Esophagus squamous epithelium (tissue), 5 donors: ENCODE measurements at places on chromosomes 1 and 21. TPM values are rescaled to one million over a fixed set of nuclear protein-coding genes. Genes with fewer than 3 reads are reported as not detected.

DNA sequence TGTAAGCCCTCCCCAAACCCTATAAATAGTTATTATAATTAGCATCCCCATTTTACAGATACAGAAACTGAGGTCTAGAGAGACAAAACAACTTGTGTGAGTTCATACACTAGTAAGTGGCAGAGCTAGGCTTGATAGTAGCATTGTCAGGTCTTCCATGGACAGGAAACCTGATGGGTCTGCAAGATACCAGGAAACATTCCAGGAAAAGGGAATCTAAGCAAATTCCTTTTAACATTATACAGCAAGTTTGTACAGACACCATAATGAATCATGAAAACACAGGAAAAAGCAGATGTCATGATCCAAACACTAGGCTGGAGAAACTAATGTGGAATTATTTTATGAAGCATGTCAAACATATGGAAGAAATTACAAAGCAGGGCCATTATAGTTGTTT lies 89.1 kb upstream of the KCNK2 start:
- DNase-seq: no peak

- no peak for DNase-seq
Measured at GRCh38 chr1:45772971-45773370, 22.5 kb upstream of the IPP start.

- DNase-seq: no peak
Measured at GRCh38 chr1:220182656-220183055, 88.7 kb downstream of the IARS2 start.

GRCh38 chr1:107785496-107786202 lies 179.3 kb downstream of the VAV3 start:
- no peak for DNase-seq

DNA sequence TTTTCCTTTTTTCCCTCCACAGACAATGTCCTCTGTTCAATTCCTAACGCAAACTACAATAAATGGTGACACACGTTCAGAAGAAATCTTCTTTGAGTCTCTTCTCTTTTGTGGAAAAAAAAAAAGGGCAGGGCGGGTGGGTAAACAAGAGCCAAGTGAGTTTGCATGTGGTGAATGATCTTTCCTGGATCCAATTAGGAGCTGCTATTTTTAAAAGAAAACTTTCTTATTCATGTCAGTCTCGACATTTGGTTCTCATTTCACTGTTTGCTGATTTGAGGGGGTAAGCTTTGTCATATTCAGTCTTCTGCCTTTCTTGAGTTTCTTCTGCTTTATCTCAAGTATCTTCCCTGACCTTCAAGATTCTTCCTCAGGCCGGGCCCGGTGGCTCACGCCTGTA lies 29.2 kb upstream of the KIF1B start:
- no peak for DNase-seq

DNA sequence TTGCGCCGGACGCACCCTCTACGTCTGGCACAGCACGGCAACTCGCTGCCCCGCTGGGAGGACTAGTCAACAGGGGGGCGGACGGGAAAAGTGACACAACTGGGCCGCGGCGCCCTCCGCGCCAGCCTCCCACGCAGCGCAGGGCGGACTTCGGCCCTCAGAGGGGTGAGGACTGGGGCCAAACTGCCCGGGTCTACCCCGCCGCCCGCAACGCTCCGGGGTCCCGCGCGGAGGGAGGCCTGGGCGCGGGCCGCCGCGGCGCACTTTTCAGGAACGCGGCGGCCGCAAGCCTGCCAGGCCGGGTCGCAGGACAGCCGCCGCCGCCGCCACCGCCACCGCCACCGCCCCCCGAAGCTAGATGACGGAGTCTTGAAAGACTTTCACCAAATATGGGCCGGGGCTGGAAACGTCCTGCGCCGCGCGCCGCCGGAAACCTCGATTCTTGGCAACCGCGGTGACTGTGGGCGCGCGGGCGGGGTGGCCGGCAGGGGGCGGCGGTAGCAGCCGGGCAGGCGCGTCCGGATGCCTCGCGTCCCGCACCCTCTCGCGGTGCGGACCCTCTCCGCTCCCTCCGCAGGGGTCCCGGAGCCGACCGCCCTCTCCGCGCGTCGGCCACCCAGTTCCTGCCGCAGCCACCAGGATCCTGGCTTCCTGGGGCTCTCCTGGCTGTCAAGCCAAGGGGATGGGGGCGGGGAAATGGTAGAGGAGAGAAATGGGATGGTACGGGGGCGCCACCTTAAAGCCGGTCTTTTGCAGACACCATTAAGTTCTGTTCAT lies 3.7 kb upstream of the CCN1 start:
- no peak for DNase-seq

DNA sequence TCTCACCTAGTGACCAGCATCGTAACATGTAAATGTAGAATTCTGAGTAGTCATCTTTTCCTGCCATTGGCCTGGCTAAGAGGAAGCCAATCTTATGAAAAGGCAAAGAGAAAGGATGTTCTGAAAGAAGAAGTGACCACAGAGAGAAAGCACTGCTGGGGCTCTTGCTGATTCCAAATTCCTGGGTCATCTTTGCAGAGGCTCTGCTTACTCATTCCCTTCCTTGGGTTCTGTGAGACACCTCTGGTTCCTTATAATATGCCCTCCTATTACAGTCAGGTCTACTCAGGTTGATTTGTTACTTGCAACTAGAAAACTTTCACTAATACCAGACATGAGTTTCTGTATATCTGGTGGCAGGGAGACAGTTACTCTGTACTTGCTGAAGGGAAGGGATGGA lies 198.8 kb upstream of the C8B start:
- DNase-seq: no peak

DNA sequence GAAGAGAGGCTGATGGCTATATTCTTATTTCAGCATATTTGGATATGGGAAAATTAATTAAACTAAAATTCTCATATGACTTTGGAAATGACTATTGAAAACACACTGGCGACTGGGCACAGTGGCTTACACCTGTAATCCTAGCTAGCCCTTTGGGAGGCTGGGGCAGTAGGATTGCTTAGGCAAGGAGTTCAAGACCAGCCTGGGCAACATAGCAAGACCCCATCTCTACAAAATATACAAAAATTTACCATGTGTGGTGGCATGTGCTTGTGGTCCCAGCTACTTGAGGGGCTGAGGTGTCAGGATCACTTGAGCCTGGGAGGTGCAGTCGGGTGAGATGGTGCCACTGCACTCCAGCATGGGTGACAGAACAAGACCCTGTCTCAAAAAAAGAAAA lies 26.2 kb downstream of the HS2ST1 start:
- DNase-seq: no peak

DNA sequence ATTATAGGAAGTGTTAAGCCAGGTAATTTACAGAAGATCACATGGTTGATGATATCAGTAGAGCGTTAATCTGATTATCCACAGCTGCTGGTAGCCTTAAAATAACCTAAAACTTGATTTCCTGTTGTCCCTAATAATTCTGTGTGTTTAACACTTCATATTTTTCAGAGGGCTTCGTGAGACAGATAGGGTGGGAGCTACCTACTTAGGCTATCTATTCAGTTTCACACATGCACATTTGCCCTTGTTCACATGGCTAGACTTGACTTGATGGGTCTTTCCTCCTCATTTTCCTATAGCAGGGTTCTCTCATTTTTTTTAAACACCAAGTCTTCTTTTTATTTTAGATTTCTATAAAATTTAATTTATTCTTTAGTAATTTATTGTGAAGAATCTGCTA lies 11.0 kb downstream of the BACH1 start:
- DNase-seq: no peak

DNA sequence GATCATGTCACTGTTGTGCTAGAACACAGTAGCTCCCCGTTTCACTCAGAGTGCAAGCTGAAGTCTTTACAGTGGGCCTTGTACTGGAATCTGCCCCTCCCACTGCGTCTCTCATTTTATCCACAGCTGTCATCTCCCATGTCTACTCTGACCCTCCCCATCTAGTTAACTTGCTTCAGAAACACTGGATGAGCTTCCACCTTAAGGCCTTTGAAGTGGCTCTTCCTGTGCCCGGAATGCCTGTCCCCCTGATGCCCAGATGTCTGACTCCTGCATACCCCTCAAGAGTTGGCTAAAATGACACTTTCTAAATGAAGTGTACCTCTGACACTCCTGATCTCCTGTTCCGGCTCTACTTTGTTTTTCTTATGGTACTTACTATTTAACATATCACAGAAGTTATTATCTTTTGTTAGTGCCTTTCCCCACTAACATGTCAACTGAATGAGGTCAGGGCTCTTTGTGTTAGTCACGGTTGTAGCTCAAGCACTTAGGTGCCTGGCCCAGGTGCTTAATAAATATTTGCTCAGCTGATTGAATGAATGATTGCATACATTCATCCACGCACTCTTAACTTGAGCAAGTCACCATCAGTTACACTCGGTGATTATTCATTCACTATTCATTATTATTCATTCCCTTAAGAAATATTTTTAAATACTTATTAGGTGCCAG lies 13.3 kb downstream of the ARV1 start:
- DNase-seq: no peak

GRCh38 chr1:65407877-65408276 lies 12.6 kb upstream of the LEPR start:
- DNase-seq: no peak

DNA sequence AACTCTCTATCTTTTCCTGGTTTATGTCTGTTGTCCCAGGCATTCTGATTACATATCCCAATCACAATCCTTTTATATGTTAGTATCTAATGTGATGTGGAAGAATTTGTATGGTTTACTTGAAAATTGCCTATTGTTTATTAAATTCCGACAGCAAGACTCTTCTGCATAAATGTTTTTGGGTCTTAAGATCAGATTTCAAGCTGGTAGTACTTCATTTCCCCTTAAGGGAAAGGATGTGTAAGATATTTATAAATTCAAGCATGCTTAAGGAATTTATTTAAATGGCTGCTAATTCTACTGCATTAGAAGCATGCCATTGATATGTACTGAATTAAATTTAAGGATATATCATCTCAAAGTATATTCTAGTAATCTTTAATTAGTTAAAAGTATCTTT lies 20.4 kb upstream of the GPR88 start:
- DNase-seq: no peak

DNA sequence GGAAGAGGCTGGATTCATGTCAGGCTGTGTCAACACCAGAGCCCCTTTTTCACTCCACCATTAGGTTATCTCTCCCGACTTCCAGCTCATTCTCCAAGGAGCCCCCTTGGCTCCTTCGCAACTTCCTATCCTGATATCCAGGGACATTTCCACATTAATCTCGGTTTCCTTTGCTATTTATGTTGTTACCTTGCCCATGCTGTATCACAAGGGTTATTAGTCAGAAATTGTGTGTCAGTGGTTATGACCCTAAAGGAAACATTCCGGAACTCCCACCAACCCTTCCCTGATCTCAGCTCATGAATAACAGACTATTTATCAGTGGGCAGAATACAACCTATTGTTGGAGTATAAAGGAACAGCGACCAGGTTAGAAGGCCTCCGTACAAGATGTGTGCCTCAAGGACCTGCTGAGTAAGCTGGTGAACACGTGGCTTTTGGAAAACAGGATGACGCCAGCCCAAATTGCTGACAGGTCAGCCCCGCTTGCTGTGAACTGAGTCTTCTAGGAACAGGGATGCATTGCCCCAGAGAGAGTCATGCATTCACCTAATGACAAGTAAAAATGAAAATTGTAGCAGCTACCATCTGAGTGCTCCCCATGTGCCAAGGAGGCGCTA lies 121.5 kb downstream of the PLPP3 start:
- DNase-seq: no peak

COA7 gene
- total RNA-seq: 11.2 TPM

RHEX gene
- 0.72 TPM for total RNA-seq

IGSF21 gene
- 2.7 TPM for total RNA-seq

TMOD4 gene
- total RNA-seq: not detected

ENAH gene
- 42.5 TPM for total RNA-seq

TAS1R1 gene
- not detected for total RNA-seq

MAP3K21 gene
- total RNA-seq: 3.3 TPM

LHX8 gene
- 1.3 TPM for total RNA-seq

OR10J1 gene
- total RNA-seq: not detected

UBL4B gene
- 0.59 TPM for total RNA-seq
